ENCODE measurements at places on chromosomes 11 and 22.

- DNase-seq: no peak
These were observed 58.2 kb upstream of the HORMAD2 start for GRCh38 chr22:30021881-30022619.

- no peak for DNase-seq
These were observed 12.7 kb upstream of the B4GALNT4 start for GRCh38 chr11:356610-357009.

DNA sequence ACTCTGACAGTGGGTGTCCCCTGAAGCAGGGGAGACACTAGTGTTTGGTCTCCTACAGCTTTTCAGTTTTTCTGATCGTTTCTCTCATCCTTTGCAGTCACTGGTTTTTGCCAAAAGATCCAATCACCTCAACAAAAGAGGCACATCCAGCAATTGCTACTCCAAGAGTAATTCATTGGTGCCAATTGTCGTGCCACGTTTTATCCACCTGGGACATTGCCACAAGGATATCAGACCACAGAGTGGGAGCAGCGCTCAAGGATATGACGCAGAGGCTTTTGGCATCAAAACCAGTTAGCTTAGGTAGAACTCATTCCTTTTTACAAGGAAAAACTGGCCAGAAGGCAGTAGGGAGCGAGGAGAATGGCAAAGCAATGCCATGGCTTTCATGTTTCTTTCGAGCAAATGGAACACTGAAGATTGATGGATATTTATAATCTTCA, 40.9 kb upstream of the BLID start:
- no peak for DNase-seq

DNA sequence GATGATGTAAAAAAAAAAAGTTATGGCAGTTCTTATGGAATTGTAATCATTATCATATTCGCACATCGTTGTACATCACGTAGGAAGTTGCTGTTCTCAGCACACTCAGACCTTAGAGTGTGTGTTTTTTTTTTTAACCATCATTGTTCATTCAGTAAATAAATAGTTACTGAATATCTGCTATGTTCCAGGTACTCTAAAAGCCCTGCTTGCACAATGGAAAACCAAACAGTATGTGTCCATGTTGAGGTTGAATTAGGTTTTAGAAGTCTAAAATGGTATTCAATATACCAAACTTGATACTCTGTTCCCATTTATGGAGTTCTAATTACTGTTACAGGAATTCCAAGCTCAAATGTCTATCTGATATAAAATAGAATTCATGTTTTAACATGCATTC, 41.2 kb downstream of the PDHX start:
- DNase-seq: no peak

- no peak for DNase-seq
These were observed 4.7 kb upstream of the PARVB start for GRCh38 chr22:44019416-44019815.

- DNase-seq: no peak
These were observed 15.0 kb upstream of the OR8B8 start for GRCh38 chr11:124460459-124460858.

DNA sequence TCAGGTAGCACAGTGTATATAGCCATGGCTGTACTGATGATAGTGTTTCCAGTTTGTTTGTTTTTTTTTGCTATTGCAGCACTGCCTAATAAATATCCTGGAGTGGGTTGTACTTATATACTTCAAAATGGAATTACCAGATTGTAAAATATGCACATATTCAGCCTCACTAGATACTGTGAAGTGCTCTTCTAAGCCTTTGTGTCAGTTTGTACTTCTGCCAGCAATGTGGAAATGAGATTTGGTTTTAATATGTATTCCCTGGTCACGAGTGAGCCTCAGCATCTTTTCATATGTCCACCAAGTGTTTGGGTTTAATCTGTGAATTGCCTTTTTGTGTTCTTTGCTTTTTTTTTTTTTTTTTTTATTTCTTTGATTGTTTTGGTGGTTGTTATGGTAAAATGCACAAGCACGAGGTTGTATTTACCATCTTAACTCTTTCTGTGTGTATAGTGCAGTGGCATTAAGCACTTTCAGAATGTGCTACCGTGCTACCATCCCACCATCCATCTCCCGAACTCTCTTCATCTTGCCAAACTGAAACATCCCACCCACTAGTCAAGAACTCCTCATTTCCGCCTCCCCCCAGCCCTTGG, 34.9 kb downstream of the ST3GAL4 start:
- no peak for DNase-seq

DNA sequence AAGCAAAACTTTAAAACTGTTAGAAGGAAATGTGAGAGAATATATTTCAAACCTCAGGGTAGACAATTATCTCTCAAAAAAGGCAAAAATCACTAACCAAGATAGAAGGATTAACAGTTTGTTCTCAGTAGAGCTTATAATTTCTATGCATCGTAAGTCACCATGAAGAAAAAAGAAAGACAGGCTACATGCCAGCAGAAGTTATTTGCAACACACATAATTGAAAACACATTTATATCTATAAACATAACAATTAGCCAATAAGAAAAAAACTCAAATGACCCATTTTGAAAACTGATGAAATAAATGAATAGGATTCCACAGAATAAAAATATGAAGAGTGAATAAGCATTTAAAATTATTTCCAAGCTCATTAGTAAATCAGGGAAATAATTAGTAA, 24.4 kb upstream of the SNX19 start:
- DNase-seq: no peak

- no peak for DNase-seq
These were observed 5.3 kb upstream of the NHERF4 start for GRCh38 chr11:119179983-119180382.

DNA sequence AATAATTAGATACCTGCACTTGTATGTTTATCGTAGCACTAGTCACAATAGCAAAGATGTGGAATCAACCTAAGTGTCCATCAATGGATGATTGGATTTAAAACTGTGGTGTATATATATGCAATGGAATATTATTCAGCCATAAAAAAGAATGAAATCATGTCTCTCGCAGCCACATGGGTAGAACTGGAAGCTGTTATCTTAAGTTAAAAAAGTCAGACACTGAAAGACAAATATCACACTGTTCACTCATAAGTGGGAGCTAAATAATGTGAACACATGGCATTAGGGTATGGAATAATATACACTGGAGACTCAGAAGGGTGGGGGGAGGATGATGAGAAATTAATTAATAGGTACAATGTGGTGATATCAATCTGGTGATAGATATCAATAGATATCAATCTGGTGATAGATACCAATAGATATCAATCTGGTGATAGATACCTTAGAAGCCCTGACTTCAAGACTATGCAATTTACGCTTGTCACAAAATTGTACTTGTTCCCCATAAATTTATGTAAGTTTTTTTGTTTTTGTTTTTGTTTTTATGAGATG, 2.0 kb downstream of the LMO2 start:
- DNase-seq: no peak

DNA sequence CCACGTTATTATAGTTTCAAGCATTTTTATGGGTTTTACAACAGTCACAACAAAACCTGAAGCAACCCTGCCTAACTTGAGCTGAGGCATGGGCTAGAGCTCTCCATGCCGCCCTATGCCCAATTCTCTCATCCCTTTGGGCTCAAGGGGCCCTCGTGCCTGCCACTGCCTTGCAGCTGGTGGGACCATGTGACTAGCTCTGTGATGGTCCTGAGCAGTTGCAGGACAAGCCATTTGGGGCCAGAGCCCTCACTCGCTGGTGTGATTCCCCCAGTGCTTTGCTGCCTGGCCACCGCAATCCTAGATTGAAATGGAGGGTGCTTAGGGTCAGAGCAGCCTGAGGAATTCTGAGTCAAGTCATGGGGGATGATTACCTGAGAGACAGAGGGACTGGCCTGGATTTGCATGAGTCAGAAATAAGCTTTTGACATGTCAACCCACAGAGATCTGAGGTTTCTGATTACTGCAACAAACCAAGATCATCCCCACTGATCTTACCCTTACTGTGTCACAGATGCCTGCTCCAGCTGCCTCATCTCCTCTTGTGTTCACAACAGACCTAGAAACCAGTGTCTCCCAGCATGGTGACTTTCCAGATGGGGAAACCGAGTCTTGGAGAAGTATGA, 323.7 kb downstream of the BRD1 start:
- no peak for DNase-seq

DNA sequence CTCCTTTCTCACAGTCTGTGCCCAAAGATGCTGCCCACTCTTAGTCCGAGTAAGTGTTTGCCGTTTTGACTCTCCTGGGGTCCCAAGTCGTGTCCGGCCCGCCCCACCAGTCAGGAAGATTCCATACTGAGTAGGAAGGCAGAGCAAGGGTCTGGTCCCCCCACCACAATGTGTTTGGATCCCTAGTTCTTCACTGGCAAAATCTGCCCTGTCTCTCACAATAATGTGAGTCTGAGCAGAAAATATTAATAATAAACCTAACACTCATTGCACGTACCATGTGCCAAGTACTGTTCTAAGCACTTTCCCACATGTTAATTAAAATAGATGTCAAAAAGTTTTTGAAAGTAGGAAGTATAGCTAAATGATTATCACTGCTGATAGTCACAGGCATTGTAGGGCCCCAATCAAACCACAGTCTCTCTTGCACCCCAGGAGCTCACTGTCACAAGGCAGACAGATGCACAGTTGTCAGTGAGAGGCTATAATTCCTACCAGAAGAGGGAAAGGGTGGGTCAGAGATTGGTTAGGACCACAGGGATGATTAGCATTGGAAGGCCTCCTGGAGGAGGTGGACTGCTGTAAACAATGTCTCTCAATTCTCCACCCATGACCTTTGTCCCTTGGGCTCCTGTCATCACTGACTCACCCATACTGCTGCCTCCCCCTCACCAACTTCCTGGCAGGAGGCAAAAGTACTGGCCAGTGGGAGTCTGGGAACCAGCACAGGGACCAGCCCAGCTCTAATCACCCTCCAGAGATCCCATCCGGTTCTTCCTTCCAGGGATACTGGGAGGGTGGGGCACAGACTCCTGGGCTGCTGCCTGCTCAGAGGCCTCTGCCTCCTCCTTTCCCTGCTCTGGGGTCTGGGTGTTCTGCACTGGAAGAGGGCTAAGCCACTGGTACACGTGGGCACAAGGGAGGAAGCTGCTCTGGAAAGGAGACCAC, 1.0 kb upstream of the POLD4 start:
- no peak for DNase-seq

- DNase-seq: no peak
These were observed 955.7 kb downstream of the DLG2 start for GRCh38 chr11:84671325-84671999.

DNA sequence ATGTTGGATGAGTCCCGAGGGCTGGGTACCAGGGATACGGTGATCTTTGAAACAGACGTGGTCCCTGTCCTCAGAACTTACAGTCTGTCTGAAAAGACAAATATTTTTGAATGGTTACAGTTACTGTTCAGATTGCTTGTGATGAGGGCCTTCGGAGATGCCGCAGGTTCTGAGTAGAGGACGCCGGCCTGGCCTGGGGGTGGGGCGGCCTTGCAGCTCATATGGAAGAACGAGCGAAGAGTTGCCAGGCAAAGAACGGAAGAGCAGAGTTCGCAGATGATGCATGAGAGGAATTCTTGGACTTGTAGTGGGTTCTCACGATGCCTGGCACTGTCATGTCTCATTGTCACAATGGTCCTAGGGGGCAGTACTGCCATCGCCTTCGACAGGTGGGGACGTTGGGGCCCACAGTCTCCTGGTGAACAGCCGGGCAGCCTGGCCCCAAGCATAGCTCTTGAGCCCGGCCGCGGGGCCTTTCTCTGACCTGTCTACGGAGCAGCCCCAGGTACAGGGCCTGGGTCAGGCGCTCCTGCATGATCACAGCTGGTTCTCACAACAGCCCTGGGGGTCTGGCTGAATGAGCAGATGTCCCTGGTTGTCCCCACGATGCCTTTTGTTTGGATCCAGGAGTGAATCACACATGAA, 60.9 kb upstream of the PARVG start:
- DNase-seq: no peak

- no peak for DNase-seq
These were observed 66.6 kb downstream of the TP53I11 start for GRCh38 chr11:44884056-44884455.

DNA sequence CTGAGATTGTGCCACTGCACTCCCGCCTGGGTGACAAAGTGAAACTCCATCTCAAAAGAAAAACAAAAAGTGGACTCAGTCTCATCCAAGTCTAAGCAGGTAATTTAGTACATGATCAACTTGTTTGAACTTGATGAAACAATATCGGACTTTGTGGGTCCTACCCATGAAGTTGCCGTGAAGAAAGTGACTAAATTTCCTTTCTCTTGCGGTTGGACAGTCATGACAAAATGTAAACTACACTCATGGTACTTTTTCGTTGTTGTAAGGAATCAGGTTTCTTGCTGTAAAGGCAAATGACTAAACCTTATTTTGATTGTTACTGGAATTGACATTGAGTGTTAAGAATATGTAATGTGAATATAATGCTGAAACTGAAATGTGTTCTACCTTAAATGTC, 164.5 kb upstream of the PLET1 start:
- no peak for DNase-seq

GRCh38 chr11:112437096-112437495, 176.4 kb upstream of the PLET1 start:
- no peak for DNase-seq

DNA sequence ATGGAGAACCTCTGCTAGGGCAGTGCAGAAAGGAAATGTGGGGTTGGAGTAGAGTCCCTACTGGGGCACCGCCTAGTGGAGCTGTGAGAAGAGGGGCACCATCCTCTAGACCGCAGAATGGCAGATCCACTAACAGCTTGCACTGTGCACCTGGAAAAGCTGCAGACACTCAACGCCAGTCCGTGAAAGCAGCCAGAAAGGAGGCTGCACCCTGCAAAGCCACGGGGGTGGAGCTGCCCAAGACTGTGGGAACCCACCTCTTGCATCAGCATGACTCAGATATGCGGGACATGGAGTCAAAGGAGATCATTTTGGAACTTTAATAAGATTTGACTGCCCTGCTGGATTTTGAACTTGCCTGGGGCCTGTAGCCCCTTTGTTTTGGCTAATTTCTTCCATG, 8.7 kb downstream of the TSKU start:
- no peak for DNase-seq

- DNase-seq: no peak
These were observed 125.6 kb upstream of the BLID start for GRCh38 chr11:122241566-122241965.

DNA sequence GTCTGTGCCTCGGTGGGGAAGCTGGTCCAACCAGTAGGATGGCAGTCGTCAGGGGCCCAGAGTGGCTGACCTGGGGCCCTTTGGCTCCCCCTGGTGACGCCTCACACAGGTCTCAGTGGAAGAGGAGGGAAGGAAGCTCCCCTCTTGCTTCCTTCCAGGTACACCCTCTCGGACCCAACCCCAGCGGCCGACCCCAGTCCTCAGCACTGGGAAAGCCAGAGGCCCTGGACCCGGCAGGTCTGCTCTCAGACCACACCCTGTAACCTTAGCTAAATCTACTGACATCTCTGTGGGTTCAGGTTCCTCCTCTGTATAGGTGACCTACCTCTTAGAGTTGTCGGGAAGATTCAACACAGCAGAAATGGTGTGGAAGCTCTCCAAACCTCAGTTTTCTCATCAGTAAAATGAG, 3.4 kb upstream of the SCUBE1 start:
- DNase-seq: no peak

DNA sequence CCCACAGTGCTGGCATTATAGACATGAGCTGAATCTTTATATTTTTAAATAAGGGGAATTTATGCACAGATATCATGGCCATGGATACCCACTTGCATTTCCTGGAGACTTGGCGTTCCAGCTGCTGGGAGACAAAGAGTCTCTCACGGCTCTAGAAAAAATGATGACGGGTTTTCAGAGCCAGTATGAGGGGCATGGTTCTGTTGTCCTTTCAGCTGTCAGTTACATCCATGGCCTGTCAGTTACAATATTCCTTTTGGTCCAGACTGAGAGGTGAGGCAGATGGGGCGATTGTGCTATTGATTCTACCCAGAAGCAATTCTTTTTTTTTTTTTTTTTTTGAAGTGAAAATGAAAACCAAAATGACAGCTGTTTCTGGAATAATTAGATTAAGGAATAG, 29.7 kb downstream of the USH1C start:
- DNase-seq: no peak

Measured in renal cortex interstitium (tissue), 15 donors.